ENCODE measurements at places on chromosomes 4 and X.

DNA sequence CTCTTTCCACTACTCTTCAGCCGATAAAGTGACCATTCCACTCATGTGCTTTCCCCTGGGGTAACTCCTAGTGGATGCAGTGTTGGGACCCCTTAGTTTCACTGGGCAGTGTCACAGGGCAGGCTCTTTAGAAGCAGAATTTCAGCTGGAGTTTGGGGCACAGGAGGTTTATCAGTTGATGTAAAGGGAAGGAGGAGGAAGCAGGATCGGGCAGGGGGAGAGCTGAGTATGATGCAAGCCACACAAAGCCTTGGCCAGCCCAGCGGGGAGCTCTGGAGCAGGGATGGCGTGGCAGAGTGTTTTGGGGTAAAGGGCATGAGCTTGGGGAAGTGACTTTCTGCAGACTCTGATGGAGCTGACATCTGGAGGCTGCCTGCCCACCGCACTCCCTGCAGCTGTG lies 19.3 kb downstream of the WDR13 start:
- no peak for DNase-seq

- DNase-seq: no peak
These were observed 36.8 kb downstream of the SRPX2 start for GRCh38 chrX:100680756-100681155.

- no peak for DNase-seq
These were observed 1.1 kb upstream of the RASSF6 start for GRCh38 chr4:73621357-73621756.

DNA sequence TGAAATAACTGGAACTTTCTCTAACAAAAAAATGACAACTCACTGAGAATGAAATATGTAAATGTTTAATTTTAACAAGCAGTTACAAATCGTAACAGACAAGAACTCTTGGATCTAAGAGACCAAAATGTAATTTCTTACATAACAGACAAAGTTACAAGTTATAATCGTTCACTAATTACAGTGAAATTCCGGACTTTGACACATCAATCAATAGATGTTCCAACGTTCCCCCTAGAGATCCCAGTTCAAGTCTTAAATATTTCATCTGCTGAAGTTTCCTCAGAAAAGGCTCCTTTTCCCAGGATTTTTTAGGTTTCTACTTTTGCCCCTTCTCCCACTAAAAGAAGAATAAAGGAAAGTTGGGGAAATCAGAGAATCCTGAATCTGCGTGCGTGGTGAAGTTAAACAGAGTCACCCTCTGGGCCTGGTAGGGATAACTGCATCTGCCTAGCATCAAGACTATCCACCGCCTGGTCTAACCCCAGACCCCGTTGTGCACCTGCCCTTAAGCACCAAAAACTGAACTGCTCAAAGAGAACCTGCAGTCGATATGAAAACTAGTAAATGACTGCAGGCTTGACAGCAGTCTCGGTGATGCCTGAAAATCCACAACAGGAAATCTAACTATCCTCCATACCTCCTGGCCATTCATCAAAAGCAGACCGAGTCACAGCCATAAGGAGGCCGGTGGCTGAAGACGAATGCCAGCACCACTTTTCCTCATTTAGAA lies 2.3 kb downstream of the IRF2 start:
- DNase-seq: peak; percentile 30

DNA sequence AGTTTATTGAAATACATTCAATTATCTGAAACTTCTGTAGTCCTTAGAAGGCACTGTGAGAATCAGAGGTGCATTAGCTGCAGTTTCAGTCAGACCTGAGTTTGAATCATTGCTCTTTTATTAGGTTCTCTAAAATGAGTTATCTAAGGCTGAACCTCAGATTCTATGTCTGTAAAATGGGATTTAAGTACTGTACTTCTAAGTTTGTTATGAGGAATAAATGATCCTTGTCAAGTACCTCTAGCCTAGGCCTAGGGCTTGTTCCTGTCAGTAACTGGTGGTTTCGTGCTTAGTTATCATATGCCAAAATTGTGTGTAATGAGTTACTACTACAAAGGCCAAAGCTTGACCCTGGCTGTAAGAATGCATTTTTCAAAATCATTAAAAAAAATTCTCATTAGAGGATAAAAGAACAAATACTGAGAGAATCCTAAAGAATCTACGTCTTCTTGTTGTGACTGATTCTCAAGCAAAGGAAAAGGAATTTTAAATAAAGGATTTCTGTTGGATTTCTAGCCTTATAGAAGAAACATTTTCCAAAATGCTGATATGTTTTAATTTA lies 65.8 kb downstream of the SLIT2 start:
- no peak for DNase-seq

DNA sequence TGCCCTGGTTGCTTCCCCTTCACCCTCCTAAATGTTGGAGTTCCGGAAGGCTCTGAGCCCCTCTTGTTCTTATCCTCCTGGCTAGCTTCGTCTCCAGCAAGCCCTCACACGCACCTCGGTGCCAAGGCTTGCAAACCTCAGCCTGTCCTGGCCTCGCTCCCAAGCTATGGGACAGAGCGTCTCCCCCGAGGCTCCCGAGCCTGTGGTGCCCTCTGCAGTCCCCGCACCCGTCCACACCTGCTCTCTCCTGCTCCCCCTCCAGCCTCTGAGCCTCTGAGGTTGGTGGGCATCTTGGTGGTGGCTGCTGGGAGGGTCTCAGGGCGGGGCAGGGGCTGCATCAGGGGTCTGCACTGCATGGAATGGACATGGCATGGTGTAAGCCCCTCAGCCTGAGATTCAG lies 63.2 kb downstream of the TRMT44 start:
- DNase-seq: no peak

DNA sequence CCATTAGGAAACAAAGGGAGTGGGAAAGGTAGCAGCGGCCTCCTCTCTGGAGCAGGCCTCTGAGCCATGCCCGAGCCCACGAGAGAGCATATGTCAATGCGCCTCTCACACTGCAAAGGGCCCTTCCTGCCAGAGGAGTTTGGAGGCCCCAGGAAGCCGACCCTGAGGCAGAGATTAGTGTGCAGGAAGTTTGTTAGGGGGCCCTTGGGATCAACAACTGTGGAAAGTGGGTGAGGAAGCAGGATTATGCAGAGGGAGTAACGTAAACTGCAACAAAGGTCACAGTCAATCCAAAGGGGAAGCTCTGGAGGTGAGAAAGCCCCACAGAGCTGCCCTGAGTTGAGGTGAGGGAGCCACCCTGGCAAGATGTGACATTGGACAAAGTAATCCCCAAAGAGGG lies 17.4 kb downstream of the RTL5 start:
- no peak for DNase-seq

GRCh38 chrX:45622538-45622937 lies 421.9 kb upstream of the DIPK2B start:
- no peak for DNase-seq

DNA sequence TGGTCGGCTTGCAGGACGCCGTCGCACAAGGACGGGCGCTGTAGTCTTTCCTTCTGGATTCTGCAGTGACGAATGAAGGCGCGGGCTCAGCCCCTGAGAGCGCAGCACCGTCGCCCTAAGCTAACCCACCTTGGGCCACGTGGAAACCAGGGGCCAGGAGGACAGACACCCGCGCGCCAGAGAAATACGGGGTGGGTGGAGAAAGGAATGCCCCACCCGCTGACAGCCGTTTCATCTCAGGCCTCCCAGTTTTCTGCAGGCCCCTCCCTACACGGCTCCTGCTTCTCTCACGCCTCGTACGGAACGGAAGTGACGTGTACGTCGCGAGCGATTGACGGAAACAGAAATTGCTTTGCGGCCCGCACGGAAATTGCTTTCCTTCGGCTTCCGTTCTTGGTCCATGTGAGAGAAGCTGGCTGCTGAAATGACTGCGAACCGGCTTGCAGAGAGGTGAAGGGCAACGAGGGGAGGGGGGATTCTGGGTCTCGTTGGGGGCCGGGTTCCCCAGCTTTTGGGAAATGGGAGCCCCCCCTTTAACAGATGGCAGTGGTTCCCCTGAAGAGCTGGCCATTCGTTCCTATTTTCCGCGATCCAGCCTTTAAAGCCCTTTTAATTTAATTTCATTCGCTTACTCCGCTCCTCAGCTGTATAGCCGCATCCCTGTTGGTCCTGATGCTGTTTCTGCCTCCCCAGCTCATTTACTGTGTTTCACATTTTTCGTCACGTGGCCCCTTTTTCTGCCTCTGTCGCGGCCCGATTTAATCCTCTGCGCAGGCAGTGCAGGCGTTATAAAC lies at the start of gene UTP14A:
Gene UTP14A, plus strand, starts transcription at position 378 of the 794 bp plus-strand sequence. Its CDS starts 47 bp downstream, at position 425.
- DNase-seq: peak; percentile 88

GRCh38 chr4:181677621-181678020 lies 565.6 kb upstream of the TENM3 start:
- DNase-seq: no peak

Measured in NCI-H1105 treated with DMSO at 0.1 percent for 48 hours (cell line).